ENCODE measurements at places on chromosomes 16 and 17. TPM values are rescaled to one million over a fixed set of nuclear protein-coding genes. Genes with fewer than 3 reads are reported as not detected.
A peak's percentile ranks its signal among the peaks of the same experiment; 100 is the strongest.

HAP1 gene
- total RNA-seq: 0.07 TPM

TEKT1 gene
- total RNA-seq: not detected

DNA sequence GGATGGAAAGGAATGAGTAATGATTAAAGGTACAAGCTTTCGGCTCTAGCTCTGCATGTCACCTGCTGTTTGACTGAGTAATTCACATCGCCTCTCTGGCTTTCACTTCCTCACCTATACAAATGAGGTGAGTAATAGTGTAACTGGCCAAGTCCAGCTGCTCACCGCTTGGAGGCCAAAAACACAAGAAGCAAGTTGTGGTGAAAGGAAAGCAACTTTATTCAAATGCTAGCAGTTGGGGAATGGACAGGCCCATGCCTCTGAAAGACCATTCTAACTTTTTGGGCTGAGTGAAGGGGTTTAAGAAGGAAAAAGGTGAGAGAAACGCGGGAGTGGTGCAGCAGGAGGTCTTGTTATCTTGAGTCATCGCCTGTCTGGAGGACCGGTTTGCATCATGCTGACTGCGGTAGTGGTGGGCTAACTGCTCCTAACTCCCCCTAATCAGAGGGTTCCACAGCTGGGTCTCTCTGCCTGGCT lies 45.7 kb upstream of the CSNK2A2 start:
- no peak for DNase-seq

GRCh38 chr17:59167571-59168001 lies 12.0 kb downstream of the PRR11 start:
- peak; percentile 66 for DNase-seq

DNA sequence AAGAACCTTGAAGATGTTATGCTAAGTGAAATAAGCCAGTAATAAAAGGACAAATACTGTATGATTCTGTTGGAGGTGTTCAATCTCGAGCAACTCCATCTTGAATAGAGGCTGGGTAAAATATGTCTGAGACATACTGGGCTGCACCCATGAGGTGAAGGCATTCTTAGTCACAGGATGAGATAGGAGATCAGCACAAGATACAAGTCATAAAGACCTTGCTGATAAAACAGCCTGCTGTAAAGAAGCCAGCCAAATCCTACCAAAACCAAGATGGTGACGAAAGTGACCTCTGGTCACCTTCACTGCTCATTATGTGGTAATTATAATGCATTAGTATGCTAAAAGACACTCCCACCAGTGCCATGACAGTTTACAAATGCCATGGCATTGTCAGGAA lies 98.1 kb downstream of the RGS9 start:
- DNase-seq: peak; percentile 81

All from M059J (cell line).